ENCODE measurements at places on chromosomes 3 and 15.

- no peak for DNase-seq
Measured at GRCh38 chr3:105904251-105904650, 35.4 kb upstream of the CBLB start.

DNA sequence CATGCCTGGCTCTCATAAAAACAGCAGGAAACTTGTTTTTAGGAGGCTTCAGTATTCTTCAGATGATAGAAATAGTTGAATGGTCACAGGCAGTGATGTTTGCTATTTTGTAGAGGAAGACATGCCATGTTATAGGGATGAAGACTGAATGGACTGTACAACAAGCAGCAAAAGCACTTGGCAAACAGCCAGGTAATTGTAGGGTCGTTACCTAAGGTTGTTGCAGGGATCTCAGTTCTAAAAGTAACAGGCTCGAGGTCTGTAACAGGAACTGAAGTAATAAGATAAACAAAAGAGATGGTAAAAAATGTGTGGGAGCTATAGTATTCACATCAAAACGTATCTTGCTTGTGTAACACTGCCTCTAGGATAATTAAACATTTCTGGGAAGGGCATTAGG lies 116.3 kb downstream of the TFG start:
- DNase-seq, result no peak

GRCh38 chr15:48798319-48798718 lies 12.6 kb downstream of the CEP152 start:
- DNase-seq, result no peak

DNA sequence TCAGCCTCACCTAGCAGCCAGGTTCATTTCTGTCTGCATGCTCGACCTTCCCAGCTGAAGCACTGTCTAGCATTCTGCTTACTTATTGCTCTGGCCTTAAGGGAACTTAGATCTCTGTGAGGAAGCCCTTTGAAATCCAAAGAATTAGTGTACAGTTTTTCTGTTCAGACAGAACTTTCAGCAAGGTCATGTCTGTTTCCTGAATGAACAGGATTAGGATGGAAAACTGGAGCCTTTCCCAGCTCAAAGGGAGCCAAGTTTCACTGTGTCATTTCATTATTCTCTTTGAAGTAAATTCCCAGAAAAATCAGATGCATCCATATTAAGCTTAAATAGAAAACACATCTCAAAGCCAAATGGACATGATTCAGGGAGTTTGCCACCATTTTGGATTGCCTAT lies 457.3 kb upstream of the KCNMB2 start:
- no peak for DNase-seq

DNA sequence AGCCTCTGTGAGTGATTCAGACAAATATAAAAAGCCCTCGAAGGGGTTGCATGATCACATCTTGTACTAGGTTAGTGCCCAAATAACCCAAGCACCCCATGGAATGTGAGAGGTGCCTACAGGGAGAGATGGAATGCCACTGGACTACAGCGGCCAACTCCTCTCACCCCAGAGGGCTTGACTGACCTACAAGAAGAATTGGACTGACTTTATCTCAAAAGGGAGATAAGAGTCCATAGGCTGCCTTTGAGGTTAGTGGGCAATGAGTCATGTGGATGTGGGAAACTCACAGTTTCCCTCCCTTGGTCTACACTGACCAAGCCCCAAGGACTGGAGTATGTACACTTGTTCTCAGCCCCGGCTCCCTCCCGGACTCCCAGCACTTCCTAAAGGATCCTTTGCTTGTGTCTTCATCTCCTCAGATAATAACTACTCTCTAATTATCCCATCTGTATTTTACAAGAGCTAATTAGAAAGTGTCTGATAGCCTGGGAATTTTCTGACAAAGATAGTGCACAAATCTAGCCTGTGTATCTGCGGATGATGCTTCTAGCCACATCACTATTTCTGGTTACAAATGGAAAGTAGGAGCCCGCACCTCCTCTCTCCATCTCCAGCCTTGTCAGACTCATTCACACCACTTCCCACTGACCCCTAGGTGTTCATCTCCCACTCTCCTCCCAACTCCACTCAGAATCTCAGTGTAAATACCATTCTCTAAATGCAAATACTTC lies 547.8 kb upstream of the TBL1XR1 start:
- no peak for DNase-seq

- no peak for DNase-seq
Measured at GRCh38 chr3:5473471-5473870, 286.0 kb downstream of the EDEM1 start.

GRCh38 chr3:195260280-195260905 lies 10.6 kb downstream of the XXYLT1 start:
- no peak for DNase-seq

- DNase-seq, result no peak
Measured at GRCh38 chr3:18870642-18871041, 277.7 kb upstream of the KCNH8 start.

- no peak for DNase-seq
Measured at GRCh38 chr3:4306860-4307259, 3.7 kb downstream of the SETMAR start.

DNA sequence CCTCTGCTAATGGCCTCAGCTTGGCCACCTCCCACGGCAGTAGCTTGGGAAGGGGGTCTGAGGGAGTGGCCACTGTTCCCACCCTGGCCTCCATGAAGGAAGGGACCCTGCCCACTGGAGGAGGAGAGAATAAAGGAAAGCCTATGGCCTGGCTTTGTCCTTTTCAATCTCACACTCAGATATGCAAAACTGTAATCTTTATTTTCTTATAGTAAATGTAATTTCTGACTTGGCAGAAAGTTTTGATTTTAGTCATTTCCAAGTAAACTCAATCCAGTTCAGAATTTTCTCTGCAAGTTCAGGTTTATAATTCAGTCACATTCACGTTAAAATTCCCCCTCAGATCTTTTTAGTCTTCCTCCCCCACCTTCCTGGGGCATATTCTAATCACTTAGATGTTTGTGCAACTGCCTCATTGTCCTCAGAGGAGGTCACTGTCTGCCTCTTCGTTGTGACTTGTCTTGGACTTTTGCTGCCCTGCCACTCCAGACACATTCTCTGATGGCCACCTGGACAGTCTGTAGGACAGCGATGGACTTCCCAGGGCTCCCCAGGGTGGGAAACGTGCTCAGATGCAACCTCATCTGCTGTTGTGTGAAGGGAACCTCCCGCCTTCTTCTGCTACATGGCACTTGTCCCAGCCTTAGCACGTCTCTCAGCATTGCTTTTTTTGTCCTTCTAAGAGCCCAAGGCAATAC lies 222.8 kb upstream of the TBL1XR1 start:
- no peak for DNase-seq

DNA sequence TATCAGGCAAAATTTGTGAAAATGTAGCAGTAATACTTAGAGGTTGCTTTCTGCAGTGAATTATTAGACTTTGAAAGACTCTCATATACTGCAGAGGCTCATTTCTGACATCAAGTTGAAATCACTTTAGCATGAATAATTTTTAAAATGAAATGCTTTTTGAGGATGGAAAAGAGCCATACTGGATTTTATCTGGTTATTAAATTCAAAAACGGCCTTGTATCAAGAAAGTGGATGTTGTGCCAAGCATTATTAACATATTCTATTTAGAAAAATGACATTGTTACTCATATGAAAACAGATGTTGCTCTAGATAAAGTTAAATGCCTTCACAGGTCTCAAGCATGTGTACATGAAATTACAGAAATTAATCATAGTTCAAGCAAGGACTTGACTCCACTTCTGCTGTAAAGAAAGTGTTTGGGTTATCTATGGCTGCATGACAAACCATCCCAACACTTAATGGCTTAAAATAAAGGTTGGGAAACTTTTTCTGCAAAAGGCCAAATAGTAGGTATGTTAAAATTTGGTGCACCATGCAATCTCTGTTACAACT lies 64.5 kb upstream of the ZNF280D start:
- DNase-seq, result no peak

GRCh38 chr3:159843840-159844730 lies 144.6 kb upstream of the IL12A start:
- no peak for DNase-seq

DNA sequence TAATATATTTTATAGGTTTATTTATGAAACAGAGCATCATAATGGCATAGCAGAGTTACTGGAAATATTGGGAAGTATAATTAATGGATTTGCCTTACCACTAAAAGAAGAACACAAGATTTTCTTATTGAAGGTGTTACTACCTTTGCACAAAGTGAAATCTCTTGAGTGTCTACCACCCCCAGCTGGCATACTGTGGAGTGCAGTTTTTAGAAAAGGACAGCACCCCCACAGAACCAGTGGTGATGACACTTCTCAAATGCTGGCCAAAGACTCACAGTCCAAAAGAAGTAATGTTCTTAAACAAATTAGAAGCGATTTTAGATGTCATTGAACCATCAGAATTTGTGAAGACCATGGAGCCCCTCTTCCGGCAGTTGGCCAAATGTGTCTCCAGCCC lies 58.1 kb downstream of the DNAH1 start:
- no peak for DNase-seq

- no peak for DNase-seq
Measured at GRCh38 chr3:85003479-85003878, 44.7 kb downstream of the CADM2 start.
